ENCODE measurements at places on chromosomes 7 and 10.

GRCh38 chr10:32141018-32141807 lies 85.0 kb upstream of the KIF5B start:
- DNase-seq = no peak

DNA sequence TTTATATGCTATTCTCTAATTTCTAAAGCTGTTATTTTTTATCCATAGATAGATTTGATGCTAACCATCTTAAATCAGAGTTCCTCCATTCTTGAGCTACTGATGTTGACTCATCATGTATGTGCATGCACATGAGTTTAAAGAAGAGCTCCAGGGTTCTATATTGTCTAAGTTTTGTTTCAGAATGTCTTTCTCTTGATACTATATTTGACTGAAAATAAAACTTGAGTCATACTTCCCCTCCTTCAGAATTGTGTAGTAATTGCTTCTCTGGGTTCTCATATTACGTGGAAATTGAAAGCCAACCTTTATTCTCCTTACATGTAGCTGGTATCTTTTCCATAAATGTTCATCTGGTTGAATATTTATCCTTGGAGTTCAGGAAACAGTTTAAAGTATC lies 89.4 kb downstream of the LRRTM3 start:
- no peak for DNase-seq

- no peak for DNase-seq
Measured at GRCh38 chr10:23742368-23742767, 303.5 kb downstream of the OTUD1 start.

GRCh38 chr10:44628921-44629320 lies 244.0 kb upstream of the CXCL12 start:
- DNase-seq = no peak

GRCh38 chr10:33819206-33819605 lies 484.7 kb upstream of the NRP1 start:
- DNase-seq = no peak

DNA sequence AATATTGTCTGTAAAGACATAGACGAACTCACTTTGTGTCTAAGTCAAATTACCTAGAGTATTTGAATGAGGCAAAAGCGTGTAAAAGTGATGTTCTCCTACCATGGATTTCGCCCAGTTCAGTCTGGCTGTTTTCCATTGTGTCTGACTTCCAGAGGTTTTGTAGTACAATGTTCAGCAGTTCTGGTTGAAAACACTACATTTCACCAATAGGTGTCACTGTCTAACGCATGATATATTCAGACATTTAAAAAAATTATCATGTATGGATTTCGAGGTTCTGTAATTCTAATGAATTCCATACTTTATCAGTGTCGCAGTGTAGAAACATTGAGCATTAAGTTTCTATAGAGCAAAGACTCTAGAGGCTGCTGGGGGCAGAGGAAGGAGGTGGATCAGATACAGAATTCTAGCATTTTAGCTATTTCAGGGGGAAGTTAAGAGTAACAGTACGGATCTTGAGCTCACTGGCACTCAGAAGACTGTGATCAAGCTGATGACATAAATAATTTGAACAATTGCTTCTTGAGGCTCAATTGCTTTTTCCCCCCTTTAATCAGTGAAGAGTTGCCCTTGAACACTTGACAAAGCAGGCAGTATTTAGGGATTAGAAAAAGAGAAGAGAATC lies 196.9 kb upstream of the RHOBTB1 start:
- DNase-seq = peak; percentile 67

- DNase-seq = no peak
Measured at GRCh38 chr7:106196460-106197021, 84.4 kb upstream of the SYPL1 start.

DNA sequence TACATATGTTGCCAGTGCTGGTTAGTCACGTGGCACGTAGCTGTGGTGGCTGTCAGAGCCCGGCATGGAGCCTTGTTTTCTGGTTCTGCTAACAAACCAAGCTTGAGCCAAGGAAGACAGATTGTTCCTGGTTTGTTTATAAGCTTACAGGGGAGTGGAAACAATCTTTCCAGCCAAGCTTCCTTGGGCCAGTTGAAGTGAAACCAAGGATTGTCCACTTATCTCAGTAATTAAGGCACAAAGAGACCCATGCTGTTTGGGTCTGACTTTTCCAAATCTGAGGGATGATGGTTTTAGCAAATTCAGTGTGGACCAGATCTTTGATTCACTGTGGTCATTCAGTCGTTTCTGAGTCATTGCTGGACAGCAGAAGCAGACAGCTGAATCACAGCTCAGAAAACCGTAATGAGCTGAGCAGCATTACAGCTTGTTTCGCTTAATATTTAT lies 297.3 kb upstream of the COBL start:
- DNase-seq = no peak

DNA sequence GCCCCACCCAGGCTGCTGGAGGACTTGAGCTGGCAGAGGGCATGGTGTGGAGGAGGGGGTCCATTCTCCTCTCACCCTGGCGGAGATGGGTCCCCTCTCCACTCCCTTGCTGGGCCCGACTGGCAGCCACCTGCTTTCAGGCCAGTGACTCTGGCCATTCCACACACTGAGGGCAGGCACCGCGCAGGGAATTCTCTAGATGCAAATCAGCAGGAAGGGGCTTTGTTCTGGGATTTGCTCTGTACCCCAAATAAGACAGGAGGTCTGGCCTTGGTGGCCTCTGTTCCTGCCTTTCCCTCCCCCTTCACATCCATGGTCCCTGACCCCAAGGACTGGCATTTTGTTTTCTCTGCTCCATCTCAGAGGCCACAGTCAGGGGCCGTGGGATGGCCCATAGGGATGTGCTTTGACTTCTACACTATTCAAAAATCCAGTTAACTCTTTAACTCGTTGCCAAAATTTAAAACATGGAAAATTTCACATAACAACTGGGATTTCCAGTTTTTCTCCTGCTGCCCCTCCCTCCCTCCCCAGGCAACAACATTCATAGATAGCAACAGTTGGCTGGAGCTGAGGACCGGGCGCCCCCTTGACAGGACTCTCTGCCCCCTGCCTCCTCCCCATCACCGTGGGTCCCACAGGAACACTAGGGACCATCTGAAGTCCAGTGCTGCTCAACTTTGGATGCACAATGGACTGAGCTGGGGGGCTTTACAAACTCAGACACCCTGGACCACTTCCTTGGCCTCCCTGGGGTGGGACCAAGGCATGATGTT lies 33.9 kb downstream of the PPIF start:
- no peak for DNase-seq

GRCh38 chr10:66192162-66192831 lies 733.5 kb upstream of the LRRTM3 start:
- DNase-seq = no peak

- DNase-seq = no peak
Measured at GRCh38 chr10:72146559-72147323, 58.4 kb upstream of the SPOCK2 start.

- no peak for DNase-seq
Measured at GRCh38 chr10:21675157-21675796, 141.2 kb downstream of the MLLT10 start.

- DNase-seq = no peak
Measured at GRCh38 chr10:47233631-47234030, 66.4 kb upstream of the GDF10 start.

DNA sequence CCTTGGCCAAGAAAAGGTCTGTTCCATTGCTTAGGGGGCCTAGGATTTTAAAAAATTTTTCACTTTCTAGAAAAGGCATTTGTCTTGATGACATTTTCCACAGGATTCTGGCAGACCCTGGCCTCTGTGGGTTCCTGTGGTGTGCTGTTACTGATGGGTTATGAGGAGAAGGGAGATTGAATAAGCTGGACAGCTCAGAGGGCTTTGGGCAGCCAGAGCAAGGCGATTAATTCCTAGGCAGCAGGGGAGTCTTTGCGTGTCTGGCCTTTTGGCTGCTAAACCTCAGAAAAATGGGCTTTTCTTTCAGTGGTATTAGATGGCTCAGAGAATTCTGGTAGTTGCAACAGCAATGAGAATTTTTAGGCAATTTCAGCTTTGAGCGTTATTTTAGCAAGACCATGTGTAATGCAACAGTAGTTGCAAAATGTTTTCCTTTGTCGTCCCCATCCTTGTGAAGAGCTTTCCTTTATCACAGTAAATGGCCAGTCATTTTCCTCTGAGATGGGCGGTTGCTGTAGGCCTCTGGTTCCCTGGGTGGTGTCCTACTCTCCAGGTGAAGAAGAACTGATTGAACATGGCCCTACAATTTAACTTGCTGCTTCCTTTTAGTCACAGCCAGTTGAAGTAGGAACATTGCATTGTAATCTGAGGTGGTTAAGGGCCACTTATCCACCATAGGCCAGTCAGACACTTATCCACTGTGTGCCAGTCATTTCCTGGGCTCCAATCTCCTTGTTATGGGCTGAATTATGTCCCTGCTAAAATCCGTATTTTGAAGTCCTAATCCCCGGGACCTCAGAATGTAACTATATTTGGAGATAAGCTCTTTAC lies 43.2 kb downstream of the SH2D4B start:
- no peak for DNase-seq

GRCh38 chr7:75989500-75990388 lies 4.7 kb downstream of the TMEM120A start:
- DNase-seq = no peak

GRCh38 chr10:113169853-113170460 lies 219.9 kb downstream of the TCF7L2 start:
- no peak for DNase-seq

GRCh38 chr7:101216860-101217387 lies 457 bp downstream of the PLOD3 start:
- DNase-seq = no peak

- no peak for DNase-seq
Measured at GRCh38 chr7:127150543-127150942, 102.2 kb downstream of the GRM8 start.

DNA sequence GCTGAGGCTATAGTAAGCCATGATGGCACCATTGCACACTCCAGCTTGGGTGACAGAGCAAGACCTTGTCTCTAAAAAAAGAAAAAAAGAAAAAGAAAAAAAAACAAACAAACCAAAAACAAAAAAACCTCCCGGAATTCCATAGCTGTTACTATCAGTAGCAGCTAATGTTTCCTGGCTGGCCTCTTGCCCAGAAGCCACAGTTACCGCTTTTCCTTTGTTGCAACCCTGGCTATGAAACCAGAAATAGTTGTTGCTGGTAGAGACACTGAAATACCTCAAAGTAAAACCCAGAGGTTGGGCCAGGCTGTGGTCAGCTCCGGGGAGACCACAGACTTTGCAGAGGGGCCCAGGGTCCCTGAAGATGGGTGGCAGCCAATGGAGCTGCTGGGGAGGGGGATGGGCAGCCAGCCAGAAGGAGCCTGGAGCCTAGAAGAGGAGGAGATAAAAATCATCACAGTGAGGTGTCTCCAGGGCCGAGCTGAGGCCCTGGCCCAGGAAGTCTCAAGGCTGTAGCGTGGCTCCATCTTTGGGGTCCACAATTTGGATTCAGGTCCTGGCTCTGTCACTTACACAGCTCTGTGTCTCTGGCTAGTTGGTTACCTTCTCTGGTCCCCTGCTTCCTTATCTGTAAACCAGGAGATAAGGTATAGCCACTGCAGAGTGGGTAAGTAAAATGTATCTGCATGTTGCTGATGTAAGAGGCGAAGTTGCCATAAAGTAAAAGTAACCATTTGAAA lies 3.4 kb upstream of the CHST12 start:
- DNase-seq = peak; percentile 30

DNA sequence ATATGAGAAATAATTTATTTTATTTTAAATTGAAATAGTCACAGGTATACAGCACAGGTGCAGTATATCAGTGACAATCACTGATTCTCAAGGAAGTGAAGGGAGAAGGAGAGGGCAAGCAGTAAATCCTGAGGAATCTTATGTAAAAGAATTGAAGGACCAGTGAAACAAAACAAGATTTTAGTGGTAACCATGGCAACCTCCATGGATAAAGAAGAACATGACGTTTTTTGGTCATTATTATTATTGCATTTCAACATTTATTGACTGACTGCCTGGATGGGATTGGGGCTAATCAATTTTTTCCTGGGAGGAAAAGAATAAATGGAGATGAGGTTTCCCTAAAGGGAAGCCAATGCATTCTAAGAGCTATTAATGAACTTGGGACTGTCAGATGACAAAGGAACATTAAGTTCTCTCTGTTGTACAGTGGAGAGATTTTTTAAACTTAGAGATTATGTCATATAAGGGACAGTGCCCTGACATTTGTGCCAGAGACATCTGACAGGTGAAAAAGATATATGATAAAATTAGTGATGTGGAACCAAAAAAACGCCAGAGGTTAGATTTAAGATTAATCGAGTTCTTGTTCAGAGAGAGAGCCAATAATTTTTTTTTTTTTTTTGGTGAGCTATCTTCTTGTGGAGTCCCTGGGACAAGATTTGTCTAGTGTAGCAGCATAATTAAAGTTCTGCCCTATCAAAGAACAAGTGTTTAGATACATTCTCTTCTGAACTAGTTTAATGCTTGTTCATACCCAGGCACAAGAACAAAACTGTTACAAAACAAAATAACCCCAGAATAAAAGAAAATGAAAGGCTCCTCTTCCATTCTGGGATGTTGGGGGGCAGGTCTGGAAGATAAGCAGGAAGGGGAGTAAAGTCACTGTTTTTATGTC lies 279.9 kb downstream of the CSTF2T start:
- no peak for DNase-seq

- DNase-seq = no peak
Measured at GRCh38 chr10:93799155-93799708, 41.5 kb downstream of the LGI1 start.

GRCh38 chr10:35520996-35521395 lies 84.1 kb upstream of the GJD4 start:
- DNase-seq = no peak

GRCh38 chr10:80855348-80855971 lies 317.8 kb downstream of the SH2D4B start:
- no peak for DNase-seq

DNA sequence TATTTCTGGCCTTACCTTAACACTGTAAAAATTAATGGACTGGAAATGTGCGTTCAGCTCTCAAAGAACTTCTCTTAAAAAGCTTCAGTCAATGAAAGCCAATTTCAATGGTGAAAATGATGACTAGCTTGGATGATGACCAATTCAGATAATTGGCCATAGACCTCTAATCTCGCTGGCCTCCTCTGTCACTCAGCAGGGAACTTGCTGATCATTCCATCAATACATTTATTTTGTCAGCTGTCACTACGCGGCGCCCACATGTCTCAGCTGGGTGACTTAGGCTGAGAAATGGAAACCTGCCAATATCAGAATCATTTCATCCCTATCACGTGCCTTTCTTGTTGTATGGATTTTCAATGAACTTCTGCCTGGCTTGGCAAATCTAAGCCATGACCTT lies 673.0 kb upstream of the AUTS2 start:
- peak; percentile 34 for DNase-seq

DNA sequence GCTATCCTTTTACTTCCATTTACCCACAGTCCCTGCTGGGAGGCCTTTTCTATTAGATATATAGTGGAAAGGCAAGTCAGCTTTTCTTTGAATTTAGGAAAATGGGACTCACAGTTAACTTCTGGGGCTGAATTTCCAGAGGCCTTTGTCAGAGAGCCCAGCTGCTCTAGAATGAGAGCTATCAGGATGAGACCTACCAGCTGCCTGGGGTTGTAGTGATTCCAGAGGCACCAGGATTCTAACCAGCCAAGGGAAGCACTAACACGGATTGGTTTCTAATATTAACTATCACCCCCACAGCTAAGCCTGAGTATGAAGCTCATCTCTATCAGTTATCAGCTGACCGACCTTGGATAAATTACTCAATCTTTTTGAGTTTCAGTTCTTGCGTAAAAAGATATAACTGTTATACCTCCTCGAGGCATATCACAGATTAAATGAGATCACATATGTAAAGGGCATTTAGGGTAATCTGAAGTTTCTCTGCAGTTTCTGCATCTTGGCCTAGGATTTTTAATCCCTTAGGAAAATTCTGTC lies 56.6 kb upstream of the CALD1 start:
- DNase-seq = no peak

Measured in NCI-H2081 (cell line).